ENCODE measurements at places on chromosomes 2 and 18.

- no peak for DNase-seq
These were observed 122.2 kb downstream of the BIRC6 start for GRCh38 chr2:32478889-32479620.

- no peak for DNase-seq
These were observed 23.2 kb downstream of the ABCB11 start for GRCh38 chr2:169007941-169008340.

GRCh38 chr2:121400201-121400600, 115.2 kb upstream of the TFCP2L1 start:
- no peak for DNase-seq

DNA sequence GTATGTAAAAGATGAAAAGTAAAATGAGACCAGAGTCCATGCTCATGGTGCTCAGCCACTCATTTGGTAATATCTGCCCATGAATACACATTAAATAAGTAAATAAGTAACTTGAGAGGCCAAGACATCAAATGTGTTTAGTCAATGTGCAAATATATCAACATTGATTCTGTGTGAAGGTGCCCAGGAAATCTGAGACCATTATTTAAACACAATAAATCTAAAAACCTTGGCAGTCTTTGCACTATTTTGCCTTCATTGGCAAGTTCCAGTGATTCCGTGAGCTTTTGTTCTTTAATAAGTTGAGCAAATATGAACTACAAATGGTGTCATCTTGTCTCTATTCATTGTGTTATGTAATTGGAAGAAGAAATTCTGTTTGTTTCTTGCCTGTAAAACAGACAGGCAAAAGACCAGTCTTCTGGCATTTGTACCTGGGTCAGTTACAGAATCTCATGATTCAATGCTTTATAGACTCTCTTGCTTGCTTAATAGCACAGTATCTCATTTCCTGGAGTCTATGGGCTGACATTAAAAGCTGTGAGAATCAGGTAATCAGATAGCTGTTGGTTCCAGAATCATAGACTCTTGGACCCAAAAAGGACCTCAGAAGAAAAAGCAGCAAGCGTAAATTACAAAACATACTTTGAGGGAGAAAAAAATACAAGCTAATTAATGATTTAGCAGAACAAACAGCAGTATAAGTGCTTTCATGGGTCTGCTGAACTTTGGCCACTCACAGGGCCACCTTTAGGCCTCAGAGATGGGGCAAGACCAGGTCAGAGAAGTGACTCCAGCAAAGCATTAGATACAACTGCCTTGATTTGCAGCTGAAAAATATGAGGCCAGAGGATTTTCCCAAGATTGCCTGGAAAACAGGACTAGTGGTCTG, 20.0 kb upstream of the SERPINB3 start:
- peak; percentile 77 for DNase-seq

DNA sequence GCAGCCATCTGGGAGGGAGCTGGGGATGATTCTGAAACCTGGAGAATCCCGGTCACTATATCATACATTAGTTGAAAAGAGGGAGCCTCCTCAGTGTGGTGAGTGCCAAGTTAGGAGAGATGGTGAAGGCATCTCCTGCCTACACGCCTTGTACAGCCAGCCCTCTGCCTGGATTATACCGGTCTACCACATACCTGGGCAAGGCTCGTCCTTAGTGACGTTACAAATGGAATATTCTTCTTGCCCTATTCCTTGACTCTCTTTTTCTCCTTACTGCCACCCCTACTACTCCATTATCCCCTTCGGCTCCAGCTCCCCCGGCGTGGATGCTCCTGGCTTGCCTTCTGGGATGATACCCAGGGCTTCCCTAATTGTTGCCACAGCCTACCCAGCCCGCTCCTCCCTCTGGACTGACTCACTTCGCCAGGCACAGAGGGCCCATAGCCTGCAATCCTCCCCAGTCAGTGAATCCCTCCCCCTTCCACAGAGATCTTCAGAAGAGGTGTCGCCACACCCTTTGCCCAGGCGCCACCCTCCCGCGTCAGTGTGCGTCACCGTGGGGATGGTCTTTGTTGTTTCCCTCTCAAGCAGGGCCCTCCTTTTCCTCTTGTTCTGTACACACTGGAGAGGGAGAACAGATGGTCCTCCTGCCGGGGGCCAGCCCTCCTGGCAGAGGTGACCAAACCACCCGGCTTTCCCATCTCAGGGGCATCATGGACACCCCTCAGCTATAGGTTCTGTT, 115.2 kb upstream of the EPAS1 start:
- no peak for DNase-seq

GRCh38 chr2:12918835-12919445, 202.2 kb downstream of the TRIB2 start:
- no peak for DNase-seq

All from right lobe of liver (tissue), 6 donors.